ENCODE measurements at places on chromosomes 2 and 18. TPM values are rescaled to one million over a fixed set of nuclear protein-coding genes. Genes with fewer than 3 reads are reported as not detected.

IL36B gene
- total RNA-seq, result not detected

LRRTM1 gene
- not detected for total RNA-seq

ERICH2 gene
- not detected for total RNA-seq

HNMT gene
- 1.4 TPM for total RNA-seq

ASB18 gene
- total RNA-seq, result not detected

LAMA3 gene
- total RNA-seq, result 4.9 TPM

TXNL4A gene
- 58.2 TPM for total RNA-seq

FEV gene
- not detected for total RNA-seq

PSMA8 gene
- not detected for total RNA-seq

ESPNL gene
- total RNA-seq, result 0.53 TPM

HRH4 gene
- not detected for total RNA-seq

DNA sequence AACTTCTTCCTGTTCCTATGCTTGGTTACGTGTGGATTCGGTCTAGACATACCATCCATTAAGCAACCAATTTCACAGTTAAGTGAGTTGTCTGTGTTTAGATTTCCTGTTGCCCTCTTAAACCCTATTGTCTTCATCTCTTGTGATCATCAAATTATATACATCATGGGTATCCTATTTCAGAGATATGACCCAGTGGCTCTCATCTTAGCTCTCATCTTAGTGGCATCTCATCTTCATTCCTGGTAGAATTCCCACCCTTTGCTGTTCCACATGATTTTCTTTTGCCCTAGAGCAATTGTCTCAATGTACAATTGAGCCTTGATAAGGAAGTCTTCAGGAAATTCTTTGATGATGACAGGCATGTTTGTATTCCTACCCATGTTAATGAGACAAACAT lies 29.4 kb upstream of the FN1 start:
- DNase-seq, result no peak

- DNase-seq, result no peak
These were observed 92.0 kb downstream of the NDUFA10 start for GRCh38 chr2:239932881-239933735.

GRCh38 chr2:180657054-180657453 lies 323.4 kb upstream of the UBE2E3 start:
- DNase-seq, result no peak

DNA sequence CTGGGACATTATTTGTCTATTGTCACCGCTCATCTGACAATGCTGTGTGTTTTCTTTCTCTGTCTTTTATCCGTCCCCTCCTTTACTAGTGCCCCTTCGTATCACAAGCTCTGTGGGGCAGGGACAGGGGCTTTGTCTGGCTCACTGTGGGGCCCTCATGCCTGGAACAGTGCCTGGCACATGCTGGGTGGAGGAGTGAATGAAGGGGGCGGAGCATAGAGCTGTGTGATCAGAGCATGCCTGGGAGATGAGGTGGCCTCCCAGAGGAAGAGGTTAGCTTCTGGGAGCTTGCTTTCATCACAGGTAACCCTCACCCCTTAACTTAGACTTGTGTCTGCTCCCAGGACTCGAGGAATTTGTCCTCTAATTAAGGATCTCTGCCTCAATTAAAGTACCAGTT lies 16.4 kb downstream of the MTCL1 start:
- no peak for DNase-seq

DNA sequence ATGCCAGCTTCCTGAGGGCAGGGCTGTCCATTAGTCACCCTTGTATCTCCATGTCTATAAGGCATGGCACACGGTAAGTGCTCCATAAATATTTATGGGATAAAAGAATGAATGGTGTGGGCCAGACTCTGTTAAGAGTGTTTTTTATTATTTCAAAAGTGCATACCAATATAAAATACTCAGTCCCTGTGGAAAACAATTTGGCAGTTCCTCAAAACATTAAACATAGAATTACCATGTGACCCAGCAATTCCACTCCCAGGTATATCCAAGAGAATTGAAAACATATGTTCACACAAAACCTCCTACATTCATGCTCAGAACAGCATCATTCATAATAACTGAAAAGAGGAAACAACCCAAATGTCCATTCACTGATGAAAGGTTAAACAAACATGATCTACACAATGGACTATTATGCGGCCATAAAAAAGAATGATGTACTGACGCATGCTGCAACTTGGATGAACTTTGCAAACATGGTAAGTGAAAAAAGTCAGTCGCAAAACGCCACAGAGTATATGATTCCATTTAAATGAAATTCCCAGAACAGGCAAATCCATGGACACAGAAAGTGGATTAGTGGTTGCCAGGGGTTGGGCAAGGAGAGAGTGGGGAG lies 69.1 kb upstream of the TCF7L1 start:
- no peak for DNase-seq

DNA sequence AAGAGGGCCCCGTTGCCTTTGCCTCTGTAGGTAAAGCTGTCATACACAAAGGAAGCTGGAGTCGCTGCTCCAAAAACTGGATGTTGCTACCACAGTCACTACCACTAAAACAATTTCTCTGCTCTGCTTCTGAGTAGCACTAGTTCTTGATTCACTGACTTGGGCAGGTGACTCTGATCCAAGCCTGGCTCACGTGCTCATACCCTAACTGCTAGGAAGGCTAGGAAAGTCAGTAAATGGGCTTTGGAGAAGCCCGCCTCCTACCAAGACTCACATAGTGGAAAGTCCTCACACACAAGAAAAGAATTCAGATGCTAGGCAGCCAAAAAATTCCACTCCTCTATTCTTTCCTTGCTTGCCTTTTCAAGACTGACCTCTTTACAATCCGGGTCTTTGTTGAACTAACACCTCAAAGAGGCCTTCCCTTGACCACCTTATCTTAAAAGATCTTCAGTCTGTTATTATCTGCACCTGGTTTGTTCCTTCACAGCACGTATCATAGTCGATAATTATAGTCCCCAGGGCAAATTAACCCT lies 11.4 kb upstream of the DYNC1I2 start:
- no peak for DNase-seq

- no peak for DNase-seq
These were observed 582.1 kb downstream of the ZEB2 start for GRCh38 chr2:143937723-143938350.

- no peak for DNase-seq
These were observed 376 bp downstream of the NDUFA10 start for GRCh38 chr2:240024766-240025165.

DNA sequence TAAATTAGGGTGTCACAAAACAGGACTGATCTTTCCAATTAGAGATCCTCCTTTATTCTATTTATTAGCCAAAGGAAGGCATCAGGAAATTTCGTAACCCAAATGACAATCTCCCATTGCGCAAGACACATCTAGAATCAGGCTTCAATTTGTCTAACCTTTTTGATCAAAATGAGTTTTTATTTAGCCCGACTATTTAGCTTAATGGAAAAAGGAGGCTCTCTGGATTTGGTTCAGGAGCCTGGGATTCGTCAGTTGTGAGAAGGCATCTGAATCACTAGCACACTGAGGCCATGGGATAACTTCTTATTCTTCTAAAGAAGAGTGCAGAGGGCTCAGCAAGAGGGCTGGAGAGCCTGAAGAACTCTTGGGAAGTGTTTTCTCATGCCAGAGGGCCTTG lies 332.1 kb upstream of the ETAA1 start:
- no peak for DNase-seq

GRCh38 chr2:79100285-79100684 lies 12.5 kb upstream of the REG1B start:
- DNase-seq, result no peak

DNA sequence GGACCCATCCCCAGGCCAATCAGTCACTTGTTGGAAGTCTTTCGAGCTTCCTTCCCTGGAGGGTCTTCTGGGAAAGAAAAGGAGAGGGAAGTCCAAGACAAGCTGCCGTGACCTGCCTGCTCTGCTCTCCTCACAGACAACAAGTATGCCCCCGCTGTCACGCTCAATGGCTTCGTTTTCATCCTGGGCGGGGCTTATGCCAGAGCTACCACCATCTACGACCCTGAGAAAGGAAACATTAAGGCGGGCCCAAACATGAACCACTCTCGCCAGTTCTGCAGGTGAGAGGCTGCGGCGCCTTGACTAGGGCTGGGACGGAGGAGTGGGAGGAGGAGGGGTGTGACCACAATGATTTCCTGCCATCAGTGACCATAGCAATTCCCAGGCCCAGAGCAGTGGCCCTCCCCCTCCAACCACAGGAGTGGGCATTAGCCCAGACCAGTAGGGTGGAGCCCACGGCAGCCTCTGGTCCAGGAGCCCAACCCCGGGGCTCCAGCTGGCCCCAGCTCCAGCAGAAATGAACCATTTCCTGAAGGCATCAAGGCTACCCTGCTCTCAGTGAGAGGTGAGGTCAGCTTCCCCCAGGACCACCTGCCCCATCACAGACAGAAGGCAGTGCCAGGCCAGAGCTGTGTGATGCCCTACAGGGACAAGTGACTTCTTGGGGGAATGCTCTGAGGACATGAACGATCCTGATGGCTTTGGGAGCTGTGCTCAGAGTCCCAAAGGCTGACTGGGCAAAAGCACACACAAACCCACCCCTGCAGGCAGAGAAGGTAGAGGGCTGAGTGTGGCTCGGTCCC lies 223.1 kb downstream of the ATAD2B start:
- no peak for DNase-seq

- DNase-seq, result no peak
These were observed 41.9 kb downstream of the EVA1A start for GRCh38 chr2:75518638-75519465.

DNA sequence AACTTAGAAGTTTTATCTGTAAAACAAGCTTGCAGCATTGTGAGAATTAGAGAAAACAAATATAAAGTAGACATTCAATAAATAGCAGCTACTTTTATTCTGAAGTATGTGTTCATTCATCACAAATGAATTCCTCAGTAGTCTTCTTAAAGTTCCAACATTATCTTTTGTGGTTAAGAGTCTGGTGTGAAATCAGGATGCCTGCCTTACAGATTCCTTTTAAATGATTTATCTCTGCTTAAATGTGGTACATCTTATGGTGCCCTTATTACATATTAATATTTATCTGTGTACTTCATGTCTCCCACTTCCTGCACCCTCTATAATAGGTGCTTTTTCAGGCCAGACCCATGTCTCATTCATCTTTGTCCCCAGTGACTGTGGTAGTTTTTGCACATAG lies 595.0 kb downstream of the STK39 start:
- DNase-seq, result no peak

GRCh38 chr2:240930096-240930630 lies 24.0 kb downstream of the CROCC2 start:
- DNase-seq, result no peak

GRCh38 chr2:127157114-127157513 lies 50.2 kb upstream of the BIN1 start:
- no peak for DNase-seq

DNA sequence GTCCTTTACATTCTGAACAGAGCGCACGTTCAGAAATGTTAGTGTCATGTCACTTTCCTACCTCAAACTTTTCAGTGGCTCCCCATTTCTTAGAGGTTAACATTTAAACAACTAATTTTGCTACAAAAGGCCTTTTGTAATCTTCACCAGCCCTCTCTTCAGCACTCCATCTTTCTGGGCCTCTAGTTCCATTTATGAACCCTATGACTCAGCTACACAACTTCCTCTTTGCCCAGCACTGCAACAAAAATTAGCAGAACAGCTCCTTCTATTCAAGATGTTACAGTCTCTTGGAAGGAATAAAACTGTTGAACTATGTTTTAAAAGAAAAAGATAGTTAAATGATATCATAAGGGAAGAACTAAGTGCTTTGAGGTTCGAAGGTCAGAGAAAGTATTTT lies 139.9 kb downstream of the VWC2L start:
- no peak for DNase-seq

GRCh38 chr2:167925758-167926157 lies 321.6 kb downstream of the STK39 start:
- no peak for DNase-seq

DNA sequence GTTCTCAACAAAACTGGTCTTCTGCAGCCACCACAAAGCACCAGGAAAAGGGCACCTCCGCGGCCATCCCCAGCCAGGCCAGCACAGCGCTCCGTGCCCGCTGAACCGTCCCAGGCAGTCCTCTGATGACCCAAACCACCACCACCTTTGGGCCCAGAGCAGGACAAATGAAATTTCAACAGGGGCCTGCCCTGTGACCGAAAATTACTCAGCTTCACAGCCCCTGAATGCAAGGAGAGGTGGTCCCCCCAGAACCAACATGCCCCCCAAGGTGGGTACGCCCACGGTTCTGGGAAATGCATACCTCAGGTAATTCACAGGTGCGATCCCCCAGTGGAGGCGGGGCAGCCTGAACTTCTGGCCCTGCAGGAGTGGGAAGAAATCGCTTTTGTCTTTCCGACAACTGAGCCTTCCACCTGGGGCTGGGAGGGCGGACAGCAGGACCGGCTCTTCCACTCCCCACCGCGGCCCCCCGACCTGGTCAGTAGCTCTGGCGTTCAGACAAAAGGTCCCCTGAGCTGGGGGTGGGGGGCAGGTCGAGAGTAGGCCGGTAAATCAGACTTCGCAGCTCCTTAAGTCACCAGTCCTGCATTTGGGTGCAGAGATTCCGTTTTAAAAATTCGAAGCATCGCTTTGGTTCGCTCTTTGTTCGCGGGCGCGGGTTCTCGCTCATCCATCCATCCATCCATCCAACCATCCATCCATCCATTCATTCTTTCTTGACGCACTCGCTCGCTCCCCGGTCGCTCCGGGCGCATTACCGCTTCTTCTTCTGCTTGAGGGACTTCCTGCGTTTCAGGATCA lies 1.4 kb downstream of the ARL4C start:
- no peak for DNase-seq

GRCh38 chr2:60306267-60306861 lies 247.1 kb downstream of the BCL11A start:
- no peak for DNase-seq

GRCh38 chr2:164719996-164720941 lies 99.0 kb upstream of the GRB14 start:
- DNase-seq, result no peak

GRCh38 chr2:177059293-177059692 lies 153.3 kb upstream of the HNRNPA3 start:
- DNase-seq, result no peak

- DNase-seq, result no peak
These were observed 15.8 kb upstream of the IER3IP1 start for GRCh38 chr18:47191961-47192360.

Measured in glomerular endothelial cell (primary cell).